ENCODE measurements at places on chromosomes 13 and 19.

DNA sequence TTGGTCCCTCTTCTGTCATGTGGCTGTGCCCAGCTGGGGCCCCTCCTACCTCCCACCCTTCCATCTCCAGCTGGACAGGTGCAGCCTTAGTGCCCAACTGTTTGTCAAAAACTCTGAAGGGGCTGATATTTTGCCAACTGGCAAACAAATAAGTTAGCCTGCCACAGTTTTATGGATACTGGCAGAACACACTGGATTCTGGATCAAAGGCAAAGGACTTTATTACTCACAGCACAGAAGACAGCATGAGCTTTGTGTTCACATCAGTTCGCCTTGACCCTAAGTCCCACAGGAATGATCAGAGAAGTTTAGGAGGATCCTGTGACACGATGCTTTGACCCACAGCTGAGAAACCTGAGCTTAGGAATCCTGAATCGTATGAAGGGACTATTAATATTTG is 16.4 kb downstream of the KLK2 start:
- no peak for DNase-seq

GRCh38 chr19:35816262-35816661 is 3.6 kb upstream of the PRODH2 start:
- no peak for DNase-seq

- no peak for DNase-seq
These were observed 133.9 kb downstream of the AKAP11 start for GRCh38 chr13:42405665-42406390.

GRCh38 chr19:55270172-55270942 is 9.6 kb downstream of the HSPBP1 start:
- no peak for DNase-seq

DNA sequence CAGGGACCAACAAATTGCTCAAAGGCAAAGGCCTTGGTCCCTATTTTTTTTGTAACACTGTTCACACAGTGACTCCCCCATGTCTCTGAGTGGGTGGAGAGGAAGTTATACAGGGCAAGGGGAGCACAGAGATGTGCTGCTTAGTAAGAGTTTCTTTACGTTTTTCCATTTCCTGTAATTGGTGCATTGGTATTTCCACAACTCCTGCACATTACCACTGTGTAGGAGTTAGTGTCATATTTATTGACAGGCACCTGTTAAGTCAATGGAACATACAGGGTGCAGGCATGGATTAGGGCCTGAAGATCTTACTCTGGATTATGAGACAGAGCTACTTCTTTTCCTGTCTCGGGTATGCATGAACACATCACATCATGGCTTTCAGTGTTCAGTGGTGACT is 45.2 kb downstream of the SOX21 start:
- DNase-seq: no peak

DNA sequence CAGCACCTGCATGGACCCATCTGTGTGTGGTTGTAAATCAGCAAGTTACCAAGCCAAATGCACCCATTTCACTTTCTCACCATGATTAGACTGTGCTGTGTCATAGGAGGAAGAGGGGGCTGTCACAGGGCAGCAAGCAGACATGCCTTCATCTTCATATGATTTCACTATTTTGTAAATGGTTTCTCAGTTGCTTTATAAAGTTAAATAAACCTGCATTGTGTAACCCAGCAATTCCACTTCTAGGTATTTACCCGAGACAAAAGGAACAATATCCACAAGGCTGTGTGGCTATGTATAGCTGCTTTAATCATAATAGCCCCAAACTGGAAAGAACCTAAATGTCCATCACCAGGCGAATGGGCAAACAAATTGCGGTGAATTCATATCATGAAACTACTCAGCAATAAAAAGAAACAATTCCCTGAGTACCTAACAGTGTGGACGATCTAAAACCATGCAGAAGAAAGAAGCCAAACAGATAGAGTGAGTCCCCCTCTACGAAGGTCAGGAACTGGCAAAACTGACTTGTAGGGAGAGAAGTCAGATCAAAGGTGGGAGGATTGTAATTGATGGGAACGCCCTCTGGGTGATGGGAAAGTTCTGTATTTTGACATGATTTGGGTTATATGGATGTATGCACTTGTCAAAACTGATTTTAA is 185.4 kb downstream of the COL4A1 start:
- no peak for DNase-seq

- no peak for DNase-seq
These were observed 2.4 kb downstream of the PTPRH start for GRCh38 chr19:55206664-55207500.

DNA sequence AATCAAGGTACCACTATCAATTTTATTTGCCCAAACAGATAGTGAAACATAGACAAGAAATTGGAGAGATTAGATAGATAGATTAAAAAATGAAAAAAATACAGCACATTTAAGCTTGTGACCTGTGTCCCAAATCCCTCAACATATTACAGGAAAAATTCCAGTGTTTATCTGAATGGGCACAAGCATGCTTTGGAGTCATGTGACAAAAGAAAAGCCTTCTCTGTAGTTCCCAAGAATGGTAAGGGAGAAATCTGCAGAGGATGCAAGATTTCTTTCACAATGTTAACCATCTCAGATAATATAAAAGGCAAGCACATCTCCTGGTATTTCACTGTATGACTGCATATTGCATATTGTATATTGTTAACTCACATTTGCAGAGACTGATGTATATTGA is 168.0 kb downstream of the PCDH9 start:
- no peak for DNase-seq

DNA sequence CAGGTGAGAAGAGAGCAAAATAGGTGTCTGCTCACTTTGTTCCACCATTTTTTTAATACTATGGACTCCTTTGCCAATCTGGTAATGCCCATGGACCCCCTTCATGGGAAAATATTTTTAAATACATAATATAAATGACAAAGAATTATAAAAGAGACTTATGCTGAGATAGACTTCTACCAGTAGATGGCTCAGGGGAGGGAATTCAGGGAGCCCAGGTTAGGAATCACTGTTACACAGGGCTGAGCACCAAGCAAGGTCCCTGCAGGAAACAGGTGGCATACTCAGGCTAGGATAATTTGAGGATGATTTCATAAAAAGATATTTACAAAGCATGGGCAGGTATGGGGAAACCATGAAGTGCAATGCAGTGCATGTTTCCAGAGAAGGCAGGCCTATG is 525.9 kb downstream of the FGF9 start:
- no peak for DNase-seq

- DNase-seq: no peak
These were observed 1.6 kb downstream of the FAM83E start for GRCh38 chr19:48613024-48613851.

DNA sequence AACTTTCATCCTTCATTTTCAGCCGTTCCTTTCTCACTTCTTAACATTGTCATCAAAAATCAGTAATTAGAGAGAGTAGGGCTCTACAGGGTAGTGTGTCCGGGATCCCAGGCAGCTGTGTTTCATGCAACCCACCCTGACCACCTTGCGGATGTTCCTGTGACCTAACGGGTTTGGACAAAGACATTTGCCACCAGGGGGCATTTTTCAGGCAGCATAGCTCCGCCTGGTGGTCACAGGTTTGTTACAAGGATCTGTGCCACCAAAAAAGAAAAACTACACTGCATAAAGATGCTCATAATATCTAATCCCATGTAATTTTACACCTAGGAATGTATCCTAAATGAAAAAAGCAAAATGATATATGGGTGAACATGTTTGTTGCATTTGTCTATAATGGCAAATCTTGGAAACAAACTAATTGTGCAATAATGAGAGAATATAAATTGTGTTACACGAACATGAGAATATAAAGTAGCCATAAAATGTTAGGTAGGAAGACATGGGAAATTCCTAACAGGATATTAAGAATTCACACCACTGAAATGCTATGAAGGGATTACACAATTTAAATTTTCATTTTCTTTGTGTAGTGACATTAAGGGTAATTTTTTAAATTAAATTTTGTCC is 123.0 kb downstream of the SLC7A1 start:
- DNase-seq: no peak

DNA sequence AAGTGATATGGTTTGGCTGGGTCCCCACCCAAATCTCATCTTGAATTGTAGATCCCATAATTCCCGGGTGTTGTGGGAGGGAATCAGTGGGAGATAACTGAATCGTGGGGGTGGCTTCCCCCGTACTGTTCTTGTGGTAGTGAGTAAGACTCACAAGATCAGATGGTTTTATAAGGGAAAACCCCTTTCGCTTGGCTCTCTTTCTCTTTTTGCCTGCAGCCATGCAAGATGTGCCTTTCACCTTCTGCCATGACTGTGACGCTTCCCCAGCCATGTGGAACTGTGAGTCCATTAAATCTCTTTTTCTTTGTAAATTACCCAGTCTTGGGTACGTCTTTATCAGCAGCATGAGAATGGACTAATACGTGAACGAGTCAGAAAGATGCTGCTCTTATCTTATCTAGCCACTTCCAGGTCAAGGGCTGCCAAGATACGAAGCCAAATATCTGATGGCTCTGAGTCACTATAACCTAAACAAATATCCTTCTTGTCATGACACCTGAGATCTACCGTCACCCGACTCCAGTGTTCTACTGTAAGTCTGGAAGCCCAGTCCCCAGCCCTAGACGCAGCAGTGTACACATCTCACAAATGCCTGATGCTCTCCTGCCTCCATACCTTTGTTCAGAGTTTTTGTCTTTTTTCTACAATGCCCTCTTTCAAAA is 45.9 kb downstream of the SLC15A1 start:
- no peak for DNase-seq

GRCh38 chr13:23580684-23581060 is 10.5 kb downstream of the TNFRSF19 start:
- no peak for DNase-seq

- DNase-seq: no peak
These were observed 766.0 kb upstream of the PCDH9 start for GRCh38 chr13:67996101-67996500.

DNA sequence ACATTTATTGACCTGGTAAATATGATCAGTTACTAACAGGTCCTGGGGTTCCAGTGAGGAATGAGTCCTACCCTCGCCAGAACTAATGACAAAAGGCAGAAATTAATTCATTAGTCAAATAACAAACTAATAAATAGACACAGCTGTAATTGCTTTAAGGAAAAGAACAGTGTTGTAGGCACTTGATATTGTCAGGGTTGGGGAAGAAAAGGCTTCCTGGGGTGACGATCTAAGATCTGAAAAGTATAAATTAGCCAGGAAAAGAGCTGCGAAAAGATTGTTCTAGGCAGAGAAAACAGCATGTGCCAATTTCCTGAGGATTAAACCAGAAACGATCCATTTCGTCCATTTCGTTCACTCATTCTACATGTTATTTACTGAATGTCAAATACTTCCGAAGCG is 670 bp upstream of the CHAF1A start:
- no peak for DNase-seq

DNA sequence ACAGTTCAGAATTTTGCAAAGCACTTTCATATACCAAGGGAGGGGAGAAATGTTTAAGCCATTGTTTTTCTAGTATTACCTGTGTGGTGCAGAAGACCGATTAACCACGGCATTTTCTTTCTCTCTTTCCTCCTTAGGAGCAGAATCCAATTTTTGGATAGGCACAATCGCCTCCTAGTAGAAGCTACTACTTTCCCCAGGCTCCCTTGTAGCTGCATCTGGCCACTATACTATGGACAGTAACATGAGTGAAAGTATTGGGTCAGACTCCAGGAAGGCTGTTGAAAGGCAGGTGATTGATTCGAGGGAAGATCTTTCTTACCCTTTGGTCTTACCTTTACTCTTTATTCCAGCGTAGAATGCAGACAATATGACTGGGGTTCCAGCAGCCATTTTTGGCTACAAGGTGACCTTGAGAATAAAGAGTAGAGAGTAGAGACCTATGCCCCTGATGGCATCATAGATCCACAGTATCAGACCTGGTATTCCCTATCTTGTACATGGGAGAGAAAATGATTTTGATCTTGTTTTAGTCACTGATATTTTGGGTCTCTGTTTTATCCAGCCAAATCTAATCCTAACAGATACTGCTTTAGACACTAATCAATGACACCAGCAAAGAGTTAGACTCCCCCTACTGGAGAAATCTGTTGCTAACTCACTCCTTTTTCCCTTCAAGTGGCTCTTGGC is 77.0 kb downstream of the LRRC63 start:
- no peak for DNase-seq

- no peak for DNase-seq
These were observed 250.9 kb downstream of the LIG4 start for GRCh38 chr13:107964395-107964794.

DNA sequence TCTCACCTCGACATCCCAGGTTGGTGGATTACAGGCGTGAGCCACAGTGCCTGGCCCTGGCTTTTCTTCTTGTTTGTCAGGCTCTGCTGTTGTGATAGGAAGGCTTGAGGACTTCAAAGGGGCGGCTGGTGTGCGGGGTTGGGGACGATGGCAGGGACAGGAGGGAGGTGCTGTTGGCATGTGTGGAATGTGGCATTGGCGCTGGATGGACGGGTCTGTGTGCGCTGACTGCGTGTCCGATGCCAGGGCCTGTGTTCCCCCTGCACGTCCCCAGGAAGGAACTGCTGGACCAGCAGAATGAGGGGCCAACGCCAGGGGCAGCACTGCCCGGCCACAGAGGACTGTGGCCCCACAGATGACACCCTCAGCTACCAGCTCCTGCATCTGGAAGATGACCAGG is 12.7 kb upstream of the PTBP1 start:
- no peak for DNase-seq

- no peak for DNase-seq
These were observed 52.3 kb upstream of the FNDC3A start for GRCh38 chr13:48923376-48923775.

DNA sequence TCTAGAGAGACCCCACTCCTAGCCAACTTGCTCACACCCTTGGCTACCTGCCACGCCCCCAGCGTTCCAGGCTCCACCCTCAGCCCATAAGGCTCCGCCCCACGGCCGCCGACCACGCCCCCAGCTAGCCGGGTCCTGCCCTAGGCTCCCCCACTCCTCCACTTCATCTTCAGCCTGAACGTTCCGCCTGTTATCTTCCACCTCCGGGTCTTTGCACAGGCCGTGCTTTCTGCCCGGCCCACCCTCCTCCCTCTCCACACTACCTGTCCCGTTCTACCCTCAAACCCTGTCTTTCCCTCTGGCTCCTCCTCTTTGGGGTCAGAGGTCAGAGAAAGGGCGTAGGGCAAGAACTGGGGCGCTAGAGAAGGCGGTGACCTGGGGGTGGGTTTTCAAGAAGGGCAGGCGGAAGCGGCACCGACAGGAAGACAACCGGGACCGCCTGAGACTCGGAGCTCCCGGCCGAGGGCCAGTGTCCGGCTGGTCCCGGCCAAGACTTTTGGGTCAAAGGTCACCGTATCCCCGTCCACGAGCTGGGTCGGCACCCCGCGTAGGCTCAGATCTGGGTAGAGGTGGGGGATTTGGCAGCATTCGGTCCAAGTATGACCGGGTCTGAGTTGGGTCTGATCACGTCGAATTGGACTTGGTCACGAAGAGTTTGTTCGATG is 2.2 kb downstream of the PDE4C start:
- DNase-seq: no peak
